SJCRH30 (cell line): ENCODE measurements at places on chromosomes 2 and 18.

- no peak for DNase-seq
Observed at GRCh38 chr2:160989778-160990177, 170.4 kb upstream of the TANK start.

- no peak for DNase-seq
Observed at GRCh38 chr2:120857931-120858330, 122.3 kb downstream of the GLI2 start.

DNA sequence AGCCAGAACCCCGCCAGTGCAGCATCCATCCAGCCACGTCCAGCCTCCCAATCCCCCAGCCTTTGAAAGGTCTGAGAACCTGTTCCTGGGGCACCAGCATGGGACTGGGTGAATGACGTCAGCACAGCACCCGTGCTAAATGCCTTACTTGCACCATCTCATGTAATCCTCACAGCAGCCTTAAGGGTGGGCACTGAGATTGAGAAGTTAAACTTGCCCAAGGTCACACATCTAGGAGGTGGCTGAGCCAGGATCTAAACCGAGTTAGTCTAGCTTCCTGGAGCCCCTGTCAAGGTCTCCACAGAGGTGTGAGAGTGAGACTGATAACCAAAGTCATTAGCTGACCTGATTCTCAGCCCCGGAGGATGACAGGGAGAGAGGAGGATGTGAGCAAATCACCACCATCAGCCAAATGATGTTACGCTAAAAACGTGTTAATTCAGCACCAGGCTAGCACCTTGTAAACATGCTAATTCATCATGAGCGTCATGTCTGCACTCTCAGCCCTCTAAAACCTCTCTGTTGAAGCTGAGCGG, 4.6 kb downstream of the CD8A start:
- DNase-seq, result no peak

- DNase-seq, result no peak
Observed at GRCh38 chr2:219783359-219783975, 156.0 kb downstream of the SLC4A3 start.

DNA sequence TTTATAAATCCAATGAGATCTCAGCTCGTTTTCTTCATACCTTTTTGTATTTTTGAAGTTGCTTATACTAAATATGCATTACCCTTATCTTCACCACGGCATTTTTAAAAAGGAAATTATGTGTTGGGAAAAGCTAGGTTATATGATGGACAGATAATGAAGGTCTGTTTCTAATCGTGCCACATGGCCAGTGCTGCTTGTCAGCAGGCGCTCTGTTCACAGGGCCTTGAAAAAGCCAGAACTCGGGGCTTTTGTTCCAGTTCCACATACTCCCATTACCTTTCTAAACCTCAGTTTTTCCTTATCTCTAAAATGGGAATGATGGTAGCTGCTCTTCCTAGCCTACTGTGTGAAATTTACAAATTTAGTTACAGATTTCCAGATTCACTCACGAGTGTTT, 42.0 kb downstream of the EPAS1 start:
- no peak for DNase-seq
